ENCODE measurements at places on chromosomes 6 and 20.

DNA sequence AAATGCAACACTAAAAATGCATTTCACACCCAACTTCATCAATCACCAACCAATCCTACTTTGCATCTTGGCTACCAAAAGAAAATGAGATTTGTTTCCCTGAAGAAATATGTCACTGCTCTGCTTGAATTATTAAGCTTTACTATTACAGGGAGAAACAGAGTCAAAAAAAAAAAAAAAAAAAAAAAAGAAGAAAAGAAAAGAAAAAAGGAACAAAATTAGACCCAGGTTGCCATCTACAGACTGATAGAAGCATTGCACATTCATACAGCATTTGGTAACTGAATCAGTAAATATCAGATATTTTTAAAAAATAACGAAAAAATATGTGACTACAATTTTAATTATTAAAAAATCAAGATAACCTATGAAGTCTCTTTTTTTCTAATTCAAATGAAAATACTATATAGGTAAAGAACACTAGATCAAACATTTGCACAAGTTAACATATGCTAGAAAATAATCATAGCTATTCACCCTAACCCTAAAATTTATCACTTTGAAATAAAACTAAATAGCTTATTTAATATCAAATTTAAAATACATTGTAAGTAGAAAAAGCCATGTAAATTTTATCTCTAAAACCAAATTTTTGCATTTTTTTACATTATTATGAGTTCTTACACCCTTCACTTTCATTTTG is 83.3 kb downstream of the DCDC2 start:
- DNase-seq: no peak

GRCh38 chr20:24662322-24662721 is 192.9 kb downstream of the SYNDIG1 start:
- DNase-seq: no peak

- DNase-seq: no peak
Observed at GRCh38 chr6:57162516-57162915, 9.6 kb upstream of the BAG2 start.

DNA sequence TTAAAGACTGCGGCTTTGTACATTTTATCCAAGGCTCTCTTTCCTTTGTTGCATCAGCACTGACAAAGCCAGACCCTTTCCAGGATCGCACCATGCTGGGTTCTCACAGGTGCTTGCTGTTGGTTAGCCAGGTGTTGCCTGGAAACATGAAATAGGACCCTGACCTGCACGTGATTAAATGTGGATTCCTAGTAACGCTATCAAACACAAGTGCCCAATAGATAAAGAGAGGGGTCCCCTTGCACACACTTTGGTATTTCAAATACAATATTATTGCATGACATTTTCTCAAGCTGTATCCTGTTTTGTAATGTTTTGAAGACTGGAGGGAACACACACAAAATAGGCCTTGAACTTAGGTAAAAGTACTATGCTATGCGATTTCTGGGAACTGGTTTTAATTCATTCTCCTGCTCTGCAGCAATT is 73.3 kb downstream of the AKAP12 start:
- no peak for DNase-seq

GRCh38 chr6:167097770-167098169 is 25.1 kb upstream of the CCR6 start:
- no peak for DNase-seq

- no peak for DNase-seq
Observed at GRCh38 chr6:5325173-5325572, 63.9 kb downstream of the FARS2 start.
